ENCODE measurements at places on chromosomes 2 and 18.

DNA sequence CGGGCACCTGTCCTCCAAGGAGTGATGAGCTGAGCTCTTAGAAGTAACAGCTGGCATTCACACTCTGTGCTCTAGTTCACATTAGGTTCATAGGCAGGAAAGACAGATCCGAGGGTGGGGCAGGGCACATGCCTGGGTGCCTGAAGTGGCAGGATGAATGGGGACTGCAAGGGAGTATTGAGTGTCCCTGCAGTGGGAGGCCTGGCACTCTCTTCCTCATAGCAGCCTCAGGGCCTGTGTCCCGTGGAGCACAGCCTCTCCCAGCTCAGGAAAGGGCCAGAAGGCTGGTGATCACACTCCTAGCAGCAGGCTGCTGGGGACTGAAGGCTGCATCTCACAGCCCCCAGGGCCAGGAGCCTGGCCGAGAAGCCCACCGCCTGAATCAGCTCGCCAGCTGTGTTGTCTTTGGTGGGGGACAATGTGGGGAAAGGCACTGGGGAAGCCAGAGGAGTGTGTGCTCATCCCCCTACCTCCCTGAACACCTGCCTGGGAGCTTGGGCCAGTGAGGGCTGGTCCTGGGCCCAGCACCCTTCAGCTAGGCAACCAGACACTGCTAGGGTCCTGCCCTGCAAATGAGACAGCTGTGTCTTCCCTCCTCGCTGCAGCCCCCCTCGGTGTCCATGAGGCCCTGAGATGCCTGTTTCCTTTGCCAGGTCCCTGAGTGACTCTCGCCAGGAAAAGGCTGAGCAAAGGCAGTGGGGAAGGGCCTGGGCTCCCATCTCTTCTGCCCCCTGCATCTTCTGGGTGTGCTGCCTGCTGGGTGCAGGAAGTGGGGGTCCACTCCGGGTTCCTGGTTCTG is 48.2 kb upstream of the HS6ST1 start:
- DNase-seq = no peak

- DNase-seq = no peak
Measured at GRCh38 chr2:239636808-239637207, 236.0 kb upstream of the HDAC4 start.

- DNase-seq = no peak
Measured at GRCh38 chr2:98394595-98395153, 48.4 kb downstream of the CNGA3 start.

- no peak for DNase-seq
Measured at GRCh38 chr18:57901825-57902589, 98.9 kb upstream of the ATP8B1 start.

DNA sequence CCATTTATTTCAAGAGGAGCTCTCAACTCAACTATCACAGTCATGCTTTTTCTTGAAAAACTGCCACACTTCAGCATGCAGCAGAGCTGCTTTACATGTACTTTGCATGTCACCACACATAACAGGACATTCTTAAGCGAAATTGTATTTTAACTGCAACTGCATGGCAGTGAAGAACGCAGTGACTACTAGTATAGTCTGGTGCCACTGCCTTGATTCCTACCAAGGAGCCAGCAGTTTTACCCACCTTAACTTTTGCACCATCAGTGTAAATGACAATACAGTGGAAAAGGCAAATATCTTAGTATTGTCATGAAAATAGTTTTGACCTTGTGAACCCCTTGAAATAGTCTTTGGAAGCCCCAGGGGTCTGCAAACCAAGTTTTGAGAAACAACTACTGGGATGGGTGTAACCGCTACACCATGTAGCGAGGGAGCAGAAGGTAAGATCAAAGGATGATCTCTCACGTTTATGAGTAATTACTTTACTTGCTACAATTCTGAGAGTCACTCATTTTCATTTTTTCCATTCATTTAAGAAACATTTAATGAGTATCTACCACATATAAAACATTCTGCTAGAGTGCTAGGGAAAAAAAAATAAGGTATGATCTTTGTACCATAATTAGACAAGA is 32.3 kb upstream of the MPP4 start:
- DNase-seq = no peak

DNA sequence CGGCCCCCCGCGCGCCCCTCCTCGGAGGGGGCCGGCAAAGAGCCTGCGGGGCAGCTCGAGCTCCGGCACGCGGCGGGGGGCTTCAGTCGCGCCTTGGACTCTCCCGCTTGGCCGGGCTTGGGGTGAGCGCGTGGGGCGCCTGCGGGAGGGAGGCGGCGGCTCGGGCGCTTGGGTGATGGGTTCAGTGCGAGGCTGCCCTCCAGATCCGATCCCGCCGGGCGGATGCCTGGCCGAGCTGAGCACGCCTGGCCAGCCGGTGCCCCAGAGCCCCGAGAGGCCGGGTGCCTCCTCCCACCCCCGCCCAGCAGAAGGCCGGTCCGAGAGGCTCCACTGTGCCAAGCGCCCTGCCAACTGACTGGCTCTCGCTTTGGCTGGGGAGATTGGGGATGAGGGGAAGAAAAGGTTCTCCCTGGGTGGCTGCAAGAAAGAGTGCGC is 273 bp upstream of the NXPH2 start:
- DNase-seq = no peak

DNA sequence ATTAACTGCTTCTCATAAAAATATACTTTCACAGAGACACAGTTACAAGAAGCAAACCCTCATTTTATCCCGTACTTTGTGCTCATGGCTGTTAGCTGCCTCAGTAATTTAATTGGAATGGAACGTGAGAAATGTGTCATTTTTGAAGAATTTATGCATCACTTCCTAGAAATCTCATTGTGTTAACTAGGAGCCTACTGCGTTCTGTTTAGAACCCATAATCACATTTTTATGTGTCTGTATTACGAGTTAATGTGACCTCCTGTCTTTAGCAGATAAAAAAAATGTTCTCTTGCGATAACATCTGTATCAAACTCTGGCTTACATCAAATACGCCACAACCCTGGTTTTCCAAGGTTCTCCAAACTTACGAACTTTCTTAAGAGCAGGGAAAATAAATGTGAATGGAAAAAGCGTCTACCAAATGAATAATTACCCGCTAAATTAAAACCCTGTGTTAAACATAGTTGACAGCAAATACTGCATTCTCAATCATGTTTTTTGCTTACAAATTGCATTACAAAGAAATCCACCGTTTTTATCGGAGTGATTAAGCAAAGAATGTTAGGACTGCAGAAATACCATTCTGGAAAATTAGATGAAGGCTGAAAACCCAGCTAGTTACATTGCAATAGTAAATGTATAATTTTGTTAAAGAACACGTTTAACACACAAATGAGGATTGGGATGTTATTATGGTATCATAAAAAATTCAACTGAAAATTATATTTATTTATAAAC is 12.1 kb upstream of the GBX2 start:
- DNase-seq = no peak

- DNase-seq = no peak
Measured at GRCh38 chr18:43757273-43757672, 480.0 kb upstream of the SYT4 start.

DNA sequence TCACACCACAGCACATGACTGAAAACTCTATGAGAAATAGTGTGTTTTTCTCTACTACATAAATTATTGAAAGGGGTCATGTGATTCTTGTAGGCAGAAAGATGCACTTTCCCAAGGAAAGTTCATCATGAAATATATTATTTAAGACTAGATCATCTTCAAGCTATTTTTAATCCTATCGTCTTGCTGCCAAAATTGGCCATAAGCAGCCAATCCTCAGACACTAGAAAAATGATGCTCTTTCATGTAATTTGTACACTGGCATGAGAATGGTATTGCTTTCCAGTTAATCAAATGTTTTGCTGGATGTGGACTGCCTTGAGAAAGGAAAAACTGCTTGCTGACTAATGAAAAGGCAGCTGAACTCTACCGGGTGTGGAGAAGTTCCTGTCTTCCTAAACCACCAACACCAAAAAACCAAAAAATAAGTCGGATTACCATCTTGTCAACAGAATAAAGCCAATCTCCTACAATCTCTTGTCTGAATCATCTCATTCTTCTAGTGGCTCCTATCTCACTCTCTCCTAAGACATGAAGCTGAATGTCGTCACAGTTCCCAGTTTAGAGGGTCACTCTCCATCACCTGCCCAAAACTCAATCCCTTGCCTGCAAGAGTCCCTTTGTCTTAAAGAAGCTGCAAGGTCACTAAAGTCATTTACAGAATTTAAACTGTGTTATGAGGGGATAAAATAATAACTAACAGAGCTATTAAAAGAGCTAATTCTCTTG is 5.3 kb downstream of the BCL2 start:
- DNase-seq = no peak

GRCh38 chr2:25089605-25090315 is 47.9 kb downstream of the EFR3B start:
- DNase-seq = no peak

GRCh38 chr2:99903981-99904380 is 238.4 kb downstream of the AFF3 start:
- no peak for DNase-seq

DNA sequence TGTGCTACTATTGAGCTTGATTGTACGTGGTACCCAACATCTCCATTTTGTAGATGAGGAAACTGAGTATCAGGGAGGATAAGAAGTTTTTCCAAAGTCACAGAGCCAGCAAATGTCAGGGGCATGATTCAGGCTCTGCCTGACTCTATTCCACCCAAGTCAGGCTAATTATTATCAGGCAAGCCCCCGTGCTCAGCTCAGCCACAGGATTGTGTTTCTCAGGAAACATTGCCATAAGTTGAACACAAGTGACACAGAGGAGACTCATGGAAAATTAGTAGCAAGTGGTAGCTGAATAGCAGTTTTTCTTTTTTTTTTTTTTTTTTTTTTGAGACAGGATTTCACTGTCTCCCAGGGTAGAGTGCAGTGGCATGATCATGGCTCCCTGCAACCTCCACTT is 260.5 kb downstream of the C1D start:
- no peak for DNase-seq

- DNase-seq = no peak
Measured at GRCh38 chr18:23136326-23137096, 1.2 kb downstream of the CABLES1 start.

DNA sequence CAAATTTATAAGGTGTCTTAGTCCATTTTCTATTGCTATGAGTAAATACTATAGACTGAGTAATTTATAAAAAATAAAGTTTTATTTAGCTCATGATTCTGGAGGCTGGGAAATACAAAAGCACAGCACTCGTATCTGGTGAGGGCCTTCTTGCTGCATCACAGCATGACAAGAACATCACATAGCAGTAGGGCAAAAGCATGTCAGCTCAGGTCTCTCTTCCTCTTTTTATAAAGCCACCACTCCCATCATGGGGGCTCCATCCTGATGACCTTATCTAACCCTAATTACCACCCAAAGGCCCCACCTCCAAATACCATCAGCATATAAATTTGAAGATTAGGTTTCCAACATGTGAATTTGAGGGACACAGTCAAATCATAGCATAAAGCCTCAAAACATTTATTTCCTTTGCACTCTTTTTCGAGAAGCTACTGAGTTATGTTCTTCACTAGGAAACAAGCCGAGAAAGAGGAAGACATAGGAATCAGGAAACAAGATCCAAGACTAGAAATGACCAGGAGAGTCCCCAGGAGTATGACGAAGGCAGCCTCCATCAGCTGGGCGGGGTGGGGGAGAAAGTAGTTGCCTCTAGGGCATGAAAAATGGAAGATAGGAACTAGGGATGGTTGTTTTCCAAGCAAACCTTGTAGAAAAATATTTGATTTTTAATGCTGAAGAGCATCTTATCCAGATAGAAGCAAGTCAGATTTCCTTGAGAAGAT is 24.1 kb upstream of the NABP1 start:
- DNase-seq = no peak

DNA sequence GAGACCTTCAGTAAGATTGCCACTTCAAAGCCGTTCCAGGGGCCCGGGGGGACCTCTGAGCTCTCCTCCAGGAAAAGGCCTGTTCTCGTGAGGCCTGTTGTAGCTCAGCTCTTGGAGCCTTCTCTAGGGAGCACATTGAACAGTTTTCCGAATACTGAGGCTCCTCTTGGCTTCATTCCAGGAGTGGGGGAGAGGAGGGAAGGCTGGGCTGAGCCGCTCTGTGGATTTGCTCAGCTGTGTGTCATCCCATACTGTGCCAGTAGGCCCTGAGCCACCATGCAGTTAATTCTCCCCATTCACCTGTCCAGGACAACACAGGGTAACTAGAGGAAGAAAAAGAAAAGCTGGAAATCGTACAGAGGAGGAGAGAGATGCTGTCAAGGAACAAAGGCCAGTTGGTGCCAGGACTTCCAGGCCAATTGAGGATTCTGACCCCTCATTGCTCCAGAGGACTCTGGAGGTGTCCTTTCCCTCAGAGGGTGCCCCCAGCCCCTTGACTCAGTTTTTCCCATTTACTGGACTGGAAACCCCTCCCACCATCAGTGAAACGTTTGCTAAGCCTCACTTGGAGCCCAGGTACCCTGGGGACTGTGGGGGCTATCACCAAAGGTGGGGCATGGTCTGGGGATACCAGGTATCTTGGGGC is 41.4 kb downstream of the HS1BP3 start:
- peak; percentile 11 for DNase-seq

GRCh38 chr2:171485116-171485515 is 37.2 kb upstream of the CYBRD1 start:
- no peak for DNase-seq

DNA sequence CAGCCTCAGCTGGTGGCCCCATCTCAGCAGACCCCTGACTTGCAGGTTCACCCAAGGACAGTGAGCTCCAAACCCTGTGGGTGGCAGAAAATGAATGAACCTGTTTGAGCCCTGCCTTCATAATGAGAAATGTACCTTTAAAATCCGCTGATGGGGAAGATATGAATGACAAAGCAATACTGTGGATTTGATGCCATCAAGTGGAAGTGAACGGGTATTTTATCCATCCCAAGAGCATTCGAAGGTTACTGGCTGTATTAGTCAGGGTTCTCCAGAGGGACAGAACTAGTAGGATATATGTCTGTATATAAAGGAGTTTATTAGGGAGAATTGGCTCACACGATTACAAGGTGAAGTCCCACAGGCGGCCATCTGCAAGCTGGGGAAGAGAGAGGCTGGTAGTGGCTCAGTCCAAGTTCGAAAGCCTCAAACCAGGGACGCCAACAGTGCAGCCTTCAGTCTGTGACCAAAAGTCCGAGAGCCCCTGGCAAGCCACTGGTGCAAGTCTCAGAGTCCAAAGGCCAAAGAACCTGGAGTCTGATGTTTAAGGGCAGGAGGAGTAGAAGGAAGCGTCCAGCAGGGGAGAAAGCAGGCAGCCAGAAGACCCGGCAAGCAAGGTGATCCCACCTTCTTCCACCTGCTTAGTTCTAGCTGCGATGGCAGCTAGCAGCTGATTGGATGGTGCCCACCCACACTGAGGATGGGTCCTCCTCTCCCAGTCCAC is 32.1 kb downstream of the TOGARAM2 start:
- no peak for DNase-seq
